ENCODE measurements at places on chromosomes 16 and 17. TPM values are rescaled to one million over a fixed set of nuclear protein-coding genes. Genes with fewer than 3 reads are reported as not detected.

CTF1 gene
- total RNA-seq, result 3.4 TPM

ZNRF1 gene
- total RNA-seq, result 27.5 TPM

KRT23 gene
- total RNA-seq, result not detected

GDPD3 gene
- 4.2 TPM for total RNA-seq

PIRT gene
- total RNA-seq, result not detected

MYO15A gene
- total RNA-seq, result 0.26 TPM

KCTD11 gene
- total RNA-seq, result 11.4 TPM

MGAT5B gene
- total RNA-seq, result 0.08 TPM

ABCA3 gene
- 0.13 TPM for total RNA-seq

RHBDL1 gene
- total RNA-seq, result 2.1 TPM

SLC38A7 gene
- 13.4 TPM for total RNA-seq

MT1X gene
- total RNA-seq, result 239 TPM

MEFV gene
- total RNA-seq, result not detected

ASGR2 gene
- total RNA-seq, result not detected

CDC42EP4 gene
- total RNA-seq, result 51.2 TPM

STH gene
- not detected for total RNA-seq

CA5A gene
- total RNA-seq, result not detected

MYCBPAP gene
- 0.78 TPM for total RNA-seq

ADAD2 gene
- total RNA-seq, result not detected

NPIPB6 gene
- not detected for total RNA-seq

TSNAXIP1 gene
- 0.16 TPM for total RNA-seq

KCNJ12 gene
- not detected for total RNA-seq

ZCCHC14 gene
- 5.6 TPM for total RNA-seq

KCNJ18 gene
- total RNA-seq, result not detected

CCR7 gene
- not detected for total RNA-seq

SDK2 gene
- 3.1 TPM for total RNA-seq

NXN gene
- 61.2 TPM for total RNA-seq

SLC6A2 gene
- total RNA-seq, result not detected

MC1R gene
- total RNA-seq, result 4.9 TPM

GINS2 gene
- 12.4 TPM for total RNA-seq

TUBG2 gene
- 24.8 TPM for total RNA-seq

ZNF624 gene
- 4.8 TPM for total RNA-seq

ITGB4 gene
- 22.9 TPM for total RNA-seq

SECTM1 gene
- 4.9 TPM for total RNA-seq

MYOCD gene
- total RNA-seq, result not detected

CDRT15 gene
- total RNA-seq, result not detected

UBN1 gene
- 22.8 TPM for total RNA-seq

FAM20A gene
- 0.91 TPM for total RNA-seq

ATP1B2 gene
- total RNA-seq, result not detected

HEATR9 gene
- not detected for total RNA-seq

FLYWCH1 gene
- 34.7 TPM for total RNA-seq

KRT34 gene
- 8.0 TPM for total RNA-seq

KRTAP2-3 gene
- total RNA-seq, result not detected

NOTUM gene
- total RNA-seq, result 0.13 TPM

GLP2R gene
- not detected for total RNA-seq

WNT9B gene
- not detected for total RNA-seq

GAS2L2 gene
- not detected for total RNA-seq

ABAT gene
- total RNA-seq, result 1.2 TPM

CNTNAP1 gene
- total RNA-seq, result 37.0 TPM

FOXN1 gene
- total RNA-seq, result not detected

KRT24 gene
- not detected for total RNA-seq

ALDH3A1 gene
- total RNA-seq, result not detected
